ENCODE measurements at places on chromosomes 5 and 9.

GRCh38 chr5:24923400-24923799 is 278.6 kb upstream of the CDH10 start:
- no peak for DNase-seq

DNA sequence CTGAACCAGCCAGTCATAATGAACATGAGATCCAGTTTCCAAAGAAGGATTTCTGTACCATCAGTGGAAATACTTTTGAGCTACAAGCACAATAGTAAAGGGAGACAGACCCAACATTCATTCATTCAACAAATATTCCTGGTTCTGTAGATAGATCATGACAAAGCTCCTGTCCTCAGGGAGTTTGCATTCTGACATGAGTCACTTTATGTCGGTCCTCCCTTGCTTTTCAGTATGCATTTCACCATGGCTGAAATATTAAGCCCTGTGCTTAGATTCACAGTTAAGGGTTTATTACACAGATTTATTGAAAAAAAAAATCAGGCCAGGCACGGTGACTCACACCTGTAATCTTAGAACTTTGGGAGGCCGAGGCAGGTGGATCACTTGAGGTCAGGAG is 5.4 kb upstream of the MYOT start:
- DNase-seq = no peak

- peak; percentile 85 for DNase-seq
These were observed 5.3 kb upstream of the SUSD1 start for GRCh38 chr9:112180387-112180881.

DNA sequence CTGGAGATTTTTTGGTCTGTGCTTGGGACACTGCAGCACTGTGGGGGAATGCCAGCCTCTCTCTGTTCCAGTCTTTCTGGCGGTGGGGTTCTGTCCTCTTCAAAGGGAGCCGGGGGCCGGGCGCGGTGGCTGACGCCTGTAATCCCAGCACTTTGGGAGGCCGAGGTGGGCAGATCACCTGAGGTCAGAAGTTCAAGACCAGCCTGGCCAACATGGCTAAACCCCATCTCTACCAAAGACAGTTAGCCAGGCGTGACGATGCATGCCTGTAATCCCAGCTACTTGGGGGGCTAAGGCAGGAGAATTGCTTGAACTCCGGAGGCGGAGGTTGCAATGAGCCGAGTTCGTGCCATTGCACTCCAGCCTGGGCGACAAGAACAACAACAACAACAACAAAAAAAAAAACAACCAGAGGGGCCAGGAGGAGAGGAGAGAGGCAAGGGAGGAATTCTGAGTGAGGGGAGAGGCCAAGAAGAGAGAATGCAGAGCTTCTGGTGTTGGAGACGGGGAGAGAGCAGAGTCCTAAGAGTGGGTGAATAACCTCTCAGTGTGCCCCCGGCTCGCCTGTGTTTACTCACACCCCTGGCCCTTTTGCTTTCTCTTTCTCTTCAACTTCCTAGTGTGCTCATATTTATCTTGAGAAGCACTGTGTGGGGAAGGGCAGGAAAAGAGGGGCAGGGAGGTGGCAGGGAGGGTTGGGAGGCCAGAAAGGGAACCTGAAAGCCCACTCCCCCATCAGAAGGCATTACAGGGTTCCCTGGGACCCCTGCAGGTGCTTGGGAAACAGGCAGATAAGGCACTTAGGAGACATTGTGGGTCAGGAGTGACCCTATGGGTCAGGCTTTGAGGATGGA is 3.2 kb upstream of the SET start:
- DNase-seq = peak; percentile 69

DNA sequence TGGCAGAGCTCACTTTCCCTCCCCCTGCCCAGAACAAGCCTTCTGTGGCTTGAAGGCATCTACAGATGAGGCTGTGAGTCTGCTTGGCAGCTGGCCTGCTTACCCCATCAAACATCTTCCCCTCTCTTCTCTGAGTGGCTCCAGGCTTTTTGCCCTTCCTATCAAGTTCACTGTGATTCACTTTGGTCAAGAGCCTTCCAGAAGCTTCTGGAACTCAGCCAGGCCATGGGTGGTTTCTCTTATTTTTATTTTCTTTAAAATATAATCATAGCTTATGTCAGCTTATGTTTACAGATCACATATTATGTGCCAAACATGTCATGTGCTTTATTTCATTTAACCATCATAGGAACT is 267.0 kb downstream of the SEC61B start:
- DNase-seq = no peak

DNA sequence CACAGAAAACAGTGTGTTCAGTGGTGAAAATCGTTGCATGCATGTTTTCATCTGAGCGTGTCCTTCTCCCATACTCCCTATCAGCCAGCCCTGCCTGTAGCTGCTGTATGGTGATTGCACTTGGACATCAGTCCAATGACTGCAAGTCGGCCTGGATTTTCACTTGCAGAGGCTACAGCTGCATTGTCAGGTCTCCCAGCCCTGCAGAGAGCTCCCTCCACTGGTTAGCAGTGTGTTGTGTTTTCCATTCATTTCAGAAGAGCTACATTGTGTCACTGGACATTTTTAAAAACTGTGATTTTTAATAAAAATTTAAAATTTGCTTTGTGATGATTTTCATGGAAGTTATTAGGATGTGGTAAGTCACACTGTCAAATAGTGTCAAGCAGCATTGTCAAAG is 96.6 kb downstream of the SYK start:
- DNase-seq = no peak

DNA sequence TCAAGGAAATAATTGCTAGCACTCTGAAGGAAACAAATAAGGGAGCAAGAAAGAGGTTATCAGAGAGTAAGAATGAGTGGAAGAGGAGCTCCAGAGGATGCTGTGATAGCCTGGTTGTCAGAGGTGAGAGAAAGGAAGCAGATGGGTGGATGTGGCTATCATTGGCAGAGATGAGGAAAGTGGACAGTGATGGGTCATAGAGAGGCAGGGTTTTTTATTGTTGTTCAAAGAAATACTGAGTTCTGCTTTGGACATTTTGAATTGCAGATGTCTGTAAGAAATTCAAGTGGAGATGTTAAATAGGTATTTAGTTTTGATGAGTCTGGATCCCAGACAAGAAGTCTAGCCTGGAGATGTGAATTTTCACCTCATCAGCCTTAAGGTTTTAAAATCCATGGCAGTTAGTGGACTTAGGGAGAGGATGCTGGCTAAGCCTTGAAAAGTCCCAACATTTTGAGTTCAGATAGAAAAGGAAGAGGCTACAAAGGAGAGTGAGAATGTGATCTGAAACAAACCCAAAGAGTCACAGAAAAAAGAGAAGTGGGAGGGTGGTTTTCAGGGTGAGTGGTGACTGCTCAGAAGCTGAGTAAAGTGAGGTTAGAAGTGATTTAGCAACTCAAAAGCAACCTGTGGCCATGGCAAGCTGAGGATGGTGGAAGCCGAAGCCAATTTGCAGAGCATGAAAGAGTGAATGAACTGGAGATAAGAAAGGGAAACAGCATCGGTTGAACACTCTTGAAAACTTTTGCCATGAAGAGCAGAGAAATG is 50.4 kb downstream of the PPIC start:
- no peak for DNase-seq

- no peak for DNase-seq
These were observed 164.2 kb downstream of the GRIA1 start for GRCh38 chr5:153654504-153655200.

DNA sequence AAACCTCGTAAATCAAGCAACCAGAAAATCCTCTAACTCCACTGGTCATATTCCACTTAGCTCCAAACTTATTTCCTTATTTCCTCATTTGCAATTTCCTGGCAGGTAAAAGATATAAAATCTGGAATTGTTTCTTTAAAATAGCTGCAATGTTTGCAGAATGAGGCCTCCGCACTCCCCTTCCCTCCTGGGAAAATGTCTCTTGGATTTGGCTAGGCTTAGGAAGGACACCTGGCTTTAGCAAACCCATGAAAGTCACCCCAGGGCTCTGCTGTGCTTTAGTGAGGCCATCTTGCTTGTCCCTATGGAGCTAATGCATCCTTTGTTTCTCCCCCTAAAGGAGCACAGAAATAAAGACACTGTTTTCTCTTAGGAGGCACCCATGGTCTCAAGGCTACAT is 10.5 kb downstream of the ARSB start:
- no peak for DNase-seq

Data from CD4-positive, alpha-beta T cell treated with Interleukin-4 for 4 hours (primary cell).